ENCODE measurements at places on chromosomes 3 and 15.

- no peak for DNase-seq
These were observed 773 bp downstream of the ANKRD28 start for GRCh38 chr3:15796771-15797641.

- no peak for DNase-seq
These were observed 12.0 kb downstream of the SLC6A1 start for GRCh38 chr3:11004563-11004962.

DNA sequence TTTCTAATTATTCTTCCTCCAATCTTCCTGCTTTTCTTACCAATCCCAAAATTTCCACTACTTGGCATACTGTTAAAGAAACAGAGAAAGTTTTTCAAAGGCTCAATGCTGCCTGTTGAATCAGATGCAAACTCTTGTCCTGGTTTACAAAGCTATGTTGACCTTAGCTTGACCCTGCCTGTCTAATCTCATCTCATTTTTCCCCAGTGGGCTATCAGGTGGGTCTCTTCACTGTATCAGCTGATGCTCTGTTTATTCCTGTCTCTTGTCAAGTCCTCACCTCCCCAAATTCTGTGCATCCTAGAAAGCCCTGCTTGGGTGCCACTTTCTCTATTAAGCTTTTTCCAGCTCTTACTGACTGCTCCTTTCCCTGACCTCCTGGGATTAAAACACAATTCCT, 18.2 kb downstream of the NFKBIZ start:
- DNase-seq = no peak

GRCh38 chr3:69370901-69371301, 15.0 kb downstream of the FRMD4B start:
- DNase-seq = no peak

DNA sequence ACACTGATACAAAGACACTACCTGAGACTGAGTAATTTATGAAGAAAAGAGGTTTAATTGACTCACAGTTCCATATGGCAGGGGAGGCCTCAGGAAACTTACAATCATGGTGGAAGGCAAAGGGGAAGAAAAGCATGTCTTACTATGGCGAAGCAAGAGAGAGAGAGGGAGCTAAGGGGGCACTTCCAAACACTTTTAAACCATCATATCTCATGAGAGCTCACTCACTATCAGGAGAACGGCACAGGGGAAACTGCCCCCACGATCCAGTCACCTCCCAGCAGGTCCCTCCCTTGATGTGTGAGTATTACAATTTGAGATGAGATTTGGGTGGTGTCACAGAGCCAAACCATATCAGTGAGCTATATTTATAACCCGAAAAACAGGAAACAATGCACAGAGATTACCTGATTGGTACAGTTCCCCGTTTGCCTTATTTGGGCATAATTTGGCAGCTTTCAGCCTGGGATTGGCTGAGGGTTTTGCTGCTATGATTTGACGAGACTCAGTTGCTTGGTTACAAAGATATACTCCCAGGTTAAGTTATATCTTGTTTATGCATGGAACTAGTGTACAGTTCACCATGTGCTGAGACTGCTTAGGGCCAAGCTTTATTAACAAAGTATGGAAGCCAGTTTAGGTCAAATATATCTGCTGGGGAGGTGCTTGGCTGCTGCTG, 184.2 kb downstream of the NR2F2 start:
- DNase-seq = no peak
